Chondrocyte (in vitro differentiated cells): ENCODE measurements at places on chromosomes 2 and 18. TPM values are rescaled to one million over a fixed set of nuclear protein-coding genes. Genes with fewer than 3 reads are reported as not detected.

Gene SLC66A2
- total RNA-seq: 27.6 to 32.1 TPM (median 29.1 TPM) in 3 replicates

Gene ZNF892
- 4.7 to 6.0 TPM (median 4.8 TPM) in 3 replicates for total RNA-seq

Gene LCT
- not detected in 3 replicates for total RNA-seq

Gene RIT2
- not detected in 3 replicates for total RNA-seq

Gene GREB1L
- total RNA-seq: 2.3 to 4.1 TPM (median 2.4 TPM) in 3 replicates

Gene BCL2L11
- 10.8 to 19.2 TPM (median 11.4 TPM) in 3 replicates for total RNA-seq

Gene TNFAIP6
- 4.1 to 7.4 TPM (median 4.2 TPM) in 3 replicates for total RNA-seq

Gene CEBPZOS
- not detected in 3 replicates for total RNA-seq

Gene RABL2A
- 11.1 to 23.5 TPM (median 12.2 TPM) in 3 replicates for total RNA-seq

Gene HOXD1
- total RNA-seq: not detected in 3 replicates

Gene SCN7A
- 0.05 to 1.9 TPM (median 0.05 TPM) in 3 replicates for total RNA-seq

Gene DUSP2
- 0.31 to 1.3 TPM (median 1.1 TPM) in 3 replicates for total RNA-seq

Gene PROM2
- total RNA-seq: 1.5 to 1.7 TPM (median 1.7 TPM) in 3 replicates

Gene CRYGC
- total RNA-seq: not detected in 3 replicates

GRCh38 chr2:124163840-124164239 is 138.8 kb downstream of the CNTNAP5 start:
- no peak for DNase-seq

DNA sequence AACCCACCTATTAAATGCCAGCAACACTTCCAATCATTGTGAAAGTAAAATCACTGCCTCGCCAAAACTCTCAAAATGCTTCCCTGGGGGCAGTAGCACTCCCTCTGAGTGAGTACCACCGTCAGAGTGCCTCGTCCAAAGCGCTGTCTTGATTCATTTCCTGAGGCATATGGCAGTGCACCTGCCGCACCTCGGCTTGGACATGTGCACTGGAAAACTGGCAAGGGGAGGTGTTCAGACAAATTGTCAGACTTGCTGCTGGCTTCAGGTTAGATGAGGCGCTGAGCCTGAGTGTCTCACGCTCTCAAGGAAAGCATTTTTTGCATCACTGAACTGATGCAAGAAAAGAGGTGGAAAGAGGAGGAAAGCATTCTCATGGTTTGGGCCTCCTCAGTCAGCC is 132.8 kb downstream of the ATL2 start:
- DNase-seq: no peak

GRCh38 chr18:56702946-56703345 is 51.8 kb downstream of the WDR7 start:
- DNase-seq: no peak

GRCh38 chr18:46429649-46430224 is 227.3 kb downstream of the LOXHD1 start:
- no peak for DNase-seq

- no peak for DNase-seq
Observed at GRCh38 chr18:24731981-24732380, 271.5 kb downstream of the HRH4 start.

DNA sequence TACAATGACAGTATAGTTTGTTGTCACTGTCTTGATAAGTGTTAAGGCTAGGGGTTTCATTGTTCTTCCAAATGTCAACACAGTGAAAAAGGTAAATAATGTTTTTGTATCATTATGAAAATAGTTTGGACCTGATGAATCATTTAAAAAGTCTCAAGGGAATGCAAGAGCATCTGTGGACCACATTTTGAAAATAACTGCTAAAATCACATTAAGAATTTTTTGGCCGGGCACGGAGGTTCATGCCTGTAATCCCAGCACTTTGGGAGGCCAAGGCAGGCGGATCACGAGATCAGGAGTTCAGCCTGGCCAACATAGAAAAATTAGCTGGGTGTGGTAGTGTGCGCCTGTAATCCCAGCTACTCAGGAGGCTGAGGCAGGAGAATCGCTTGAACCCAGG is 10.3 kb downstream of the SCN1A start:
- DNase-seq: no peak

GRCh38 chr2:237438080-237438940 is 24.3 kb upstream of the COL6A3 start:
- DNase-seq: no peak

DNA sequence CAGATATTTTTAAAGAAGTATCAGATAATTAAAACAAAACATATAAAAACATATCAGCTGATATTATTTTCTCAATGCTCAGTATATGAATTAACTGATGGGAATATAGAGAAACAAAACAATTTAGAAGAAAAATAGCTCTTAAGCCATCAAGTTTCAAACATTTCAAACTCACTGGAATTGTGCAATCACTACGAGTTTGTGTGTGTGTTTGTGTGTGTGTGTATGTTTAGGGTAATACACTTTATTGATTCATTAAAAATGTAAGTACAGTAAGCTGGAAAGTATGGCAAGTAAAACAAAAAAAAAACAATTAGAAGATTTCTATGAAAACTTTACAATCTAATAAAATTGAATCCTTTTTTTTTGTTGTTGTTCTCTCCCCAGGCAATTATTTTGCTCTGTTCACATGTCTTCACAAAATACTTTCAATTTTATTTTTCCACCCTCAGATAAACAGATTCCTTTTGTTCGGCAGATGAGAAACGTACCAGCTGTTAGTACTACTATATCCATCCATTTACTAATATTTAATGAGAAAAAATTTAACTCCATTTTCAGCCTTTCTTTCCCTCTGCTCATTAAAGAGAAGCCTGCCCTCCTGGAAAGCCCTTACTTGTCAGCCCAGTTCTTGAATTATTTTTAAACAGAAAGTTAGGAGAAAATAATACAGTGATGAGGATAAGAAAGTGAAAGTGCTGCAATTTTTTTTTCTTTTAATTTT is 87.6 kb downstream of the SLC8A1 start:
- DNase-seq: no peak

DNA sequence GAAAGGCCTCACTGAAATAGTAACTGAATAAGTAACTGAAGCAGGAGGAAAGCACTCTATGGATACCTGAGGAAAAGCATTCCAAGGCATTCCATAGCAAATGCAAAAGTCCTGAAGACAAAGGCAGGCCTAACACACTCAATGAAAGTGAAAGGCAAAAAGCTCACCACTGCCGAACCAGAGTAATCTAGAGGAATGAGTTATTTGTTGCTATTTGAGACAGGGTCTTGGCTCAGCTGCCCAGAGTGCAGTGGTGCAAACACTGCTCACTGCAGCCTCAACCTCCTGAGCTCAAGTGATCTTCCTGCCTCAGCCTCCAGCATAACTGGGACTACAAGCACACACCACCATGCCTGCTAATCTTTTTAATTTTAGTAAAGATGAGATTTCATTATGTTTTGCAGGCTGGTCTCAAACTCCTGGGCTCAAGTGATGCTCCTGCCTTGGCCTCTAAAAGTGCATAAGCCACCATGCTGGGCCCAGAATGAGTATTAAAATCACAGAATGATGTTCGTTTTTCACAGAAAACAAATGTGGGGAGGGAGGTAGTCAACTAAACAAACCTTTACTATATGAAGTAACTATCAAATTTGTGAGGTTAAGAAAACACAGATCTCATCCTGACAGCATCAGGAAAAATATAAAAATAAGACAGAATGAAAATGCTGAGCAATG is 17.9 kb downstream of the PIAS2 start:
- no peak for DNase-seq

- DNase-seq: no peak
Observed at GRCh38 chr18:9928646-9929259, 14.9 kb downstream of the VAPA start.

GRCh38 chr18:2002151-2002550 is 569.2 kb downstream of the METTL4 start:
- no peak for DNase-seq

DNA sequence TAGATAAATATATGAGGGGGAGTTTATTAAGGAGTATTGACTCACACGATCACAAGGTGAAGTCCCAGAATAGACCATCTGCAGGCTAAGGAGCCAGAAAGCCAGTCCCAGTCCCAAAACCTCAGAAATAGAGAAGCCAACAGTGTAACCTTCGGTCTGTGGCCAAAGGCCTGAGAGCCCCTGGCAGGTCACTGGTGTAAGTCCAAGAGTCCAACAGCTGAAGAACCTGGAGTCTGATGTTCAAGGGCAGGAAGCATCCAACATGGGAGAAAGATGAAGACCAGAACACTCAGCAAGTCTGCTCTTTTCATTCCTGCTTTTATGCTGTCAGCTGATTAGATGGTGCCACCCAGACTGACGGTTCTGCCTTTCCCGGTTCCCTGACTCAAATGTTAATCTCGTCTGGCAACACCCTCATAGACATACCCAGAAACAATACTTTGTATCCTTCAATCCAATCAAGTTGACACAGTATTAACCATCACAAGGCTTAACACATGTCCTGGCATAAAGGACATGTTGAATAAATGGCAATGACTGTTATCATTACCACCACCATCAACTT is 56.7 kb downstream of the MAPK4 start:
- DNase-seq: no peak
